Bone marrow (tissue), 2 donors: ENCODE measurements at places on chromosomes 2 and 18.
A peak's percentile ranks its signal among the peaks of the same experiment; 100 is the strongest.

DNA sequence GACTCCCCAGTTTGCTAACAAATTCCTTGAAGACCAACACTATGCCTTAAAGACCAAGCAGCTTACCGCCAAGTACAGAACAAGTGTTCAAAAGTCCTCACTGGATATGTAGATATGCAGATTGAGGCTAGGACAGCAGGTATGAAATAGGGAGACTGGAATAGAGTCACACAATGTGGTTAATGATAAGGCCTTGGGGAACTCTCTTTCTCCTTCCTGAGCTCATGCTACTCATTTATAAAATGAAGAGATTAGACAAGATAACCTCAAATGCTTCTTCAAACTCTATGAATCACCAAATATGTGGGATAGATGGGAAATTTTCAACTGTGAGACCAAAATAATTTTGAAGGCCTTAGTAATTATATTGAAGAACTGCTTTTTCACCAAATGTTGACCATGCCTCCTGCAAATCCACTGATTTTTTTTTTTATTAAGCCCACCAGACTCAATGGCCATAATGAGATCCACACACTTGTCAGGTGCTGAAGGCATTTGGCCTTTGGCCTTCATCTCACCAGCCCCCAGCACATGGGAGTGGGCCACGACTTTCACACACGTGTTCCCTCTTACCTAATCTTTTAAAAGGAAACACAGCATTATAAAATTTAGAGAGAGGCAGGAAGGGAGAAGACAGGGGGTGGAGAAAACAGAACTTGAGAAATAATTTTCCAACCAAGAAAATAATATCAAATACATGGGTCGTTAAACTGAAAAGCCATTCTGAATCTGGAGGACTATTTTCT is 181.5 kb downstream of the EN1 start:
- DNase-seq, result no peak

DNA sequence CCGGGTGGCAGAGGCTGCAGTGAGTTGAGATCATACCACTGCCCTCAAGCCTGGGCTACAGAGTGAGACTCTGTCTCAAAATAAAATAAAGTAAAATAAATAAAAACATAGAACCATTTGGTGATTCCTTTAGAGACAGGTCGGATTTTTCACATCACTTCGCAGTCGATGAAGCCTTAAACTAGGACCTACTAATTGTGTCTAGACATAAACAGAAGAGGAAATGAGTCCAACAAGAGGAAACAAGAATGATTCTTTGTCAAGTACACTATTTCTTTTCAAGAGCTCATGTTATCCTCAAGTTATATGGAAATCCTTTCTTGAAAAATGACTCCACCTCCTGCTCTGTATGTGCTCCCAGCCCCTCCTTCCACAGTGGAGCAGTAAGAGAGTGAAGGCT is 758.9 kb downstream of the DPP10 start:
- no peak for DNase-seq

GRCh38 chr2:197870137-197870536 is 65.7 kb downstream of the PLCL1 start:
- DNase-seq, result no peak

DNA sequence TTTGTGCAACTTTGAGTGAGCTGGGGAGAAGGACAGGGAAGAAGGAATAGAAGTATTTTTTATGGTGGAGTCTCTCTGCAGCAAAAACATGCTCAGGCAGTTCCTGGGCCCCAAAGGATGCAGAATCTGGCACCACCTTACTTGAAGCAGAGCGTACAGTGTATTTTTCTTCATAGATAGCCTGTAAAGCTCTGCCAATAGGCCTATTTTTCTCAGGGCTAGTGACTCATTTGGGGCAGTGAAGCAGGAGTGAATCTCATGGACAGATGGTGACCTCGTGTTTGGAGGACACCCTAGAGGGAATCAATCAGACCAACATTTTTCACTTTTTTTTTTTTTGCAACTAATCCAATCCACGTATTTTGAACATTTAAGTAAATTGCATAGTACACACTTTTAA is 268.1 kb upstream of the CXCR4 start:
- DNase-seq, result no peak

DNA sequence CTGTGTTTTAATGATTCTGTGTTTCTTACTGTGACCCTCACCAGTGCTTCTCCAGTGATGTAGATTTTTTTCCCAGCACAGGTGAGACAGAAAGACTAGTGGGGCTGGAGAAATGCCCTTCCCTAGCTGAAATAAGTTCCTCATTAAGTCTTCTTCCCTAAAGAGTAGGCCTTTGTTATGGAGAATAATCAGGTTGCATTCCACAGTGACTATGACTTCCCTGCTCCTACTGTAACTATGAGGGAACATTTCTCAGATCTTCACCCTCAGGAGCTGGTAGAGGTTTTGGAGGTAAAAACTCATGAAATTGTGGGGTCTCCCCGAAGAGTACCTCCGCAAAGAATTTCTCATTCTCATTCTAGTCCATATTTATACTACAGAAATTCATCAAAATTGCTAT is 286.2 kb downstream of the GRB14 start:
- DNase-seq, result no peak

DNA sequence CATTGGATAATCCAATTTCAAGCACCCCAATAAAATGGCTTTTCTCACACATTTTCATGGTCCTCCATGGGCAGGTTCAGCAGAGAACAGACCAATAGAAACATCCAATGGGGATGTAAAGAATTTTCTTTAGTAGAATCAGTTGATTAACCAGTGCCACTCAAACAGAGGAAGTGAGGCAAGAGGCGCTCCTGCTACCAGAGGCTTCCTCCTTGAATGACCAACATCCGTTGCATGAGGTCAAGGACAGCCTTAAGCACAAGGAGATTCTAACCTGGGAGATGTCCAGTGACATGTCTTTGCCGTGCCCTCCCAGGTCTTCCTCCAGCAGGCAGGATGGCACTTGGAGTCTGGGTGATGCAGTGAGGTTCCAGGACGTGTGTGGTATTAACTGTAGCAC is 146.6 kb downstream of the PIEZO2 start:
- DNase-seq, result no peak

DNA sequence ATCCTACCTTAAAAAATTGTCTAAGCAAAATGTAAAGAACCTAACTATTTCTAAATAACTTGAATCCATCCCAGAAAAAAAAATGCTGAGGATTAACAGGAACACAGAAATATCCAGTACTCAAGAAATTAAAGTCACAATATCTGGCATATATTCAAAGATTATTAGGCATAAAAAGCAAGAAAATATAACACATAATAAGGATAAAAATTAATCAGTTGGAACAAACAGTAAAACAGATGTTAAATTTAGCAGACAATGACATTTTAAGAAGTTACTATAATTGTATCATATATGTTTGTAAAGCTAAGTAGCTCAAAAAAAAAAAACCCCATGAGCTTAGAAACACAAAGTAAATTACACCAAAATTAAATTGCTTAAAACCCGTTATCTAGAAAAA is 427.4 kb upstream of the GYPC start:
- no peak for DNase-seq

GRCh38 chr2:189580241-189580651 is 340 bp downstream of the SLC40A1 start:
- DNase-seq, result no peak

GRCh38 chr2:55014962-55015939 is 35.0 kb downstream of the RTN4 start:
- peak; percentile 37 for DNase-seq

GRCh38 chr2:187358531-187358930 is 89.5 kb downstream of the CALCRL start:
- DNase-seq, result no peak

- no peak for DNase-seq
Measured at GRCh38 chr2:46134531-46135227, 162.5 kb upstream of the EPAS1 start.

DNA sequence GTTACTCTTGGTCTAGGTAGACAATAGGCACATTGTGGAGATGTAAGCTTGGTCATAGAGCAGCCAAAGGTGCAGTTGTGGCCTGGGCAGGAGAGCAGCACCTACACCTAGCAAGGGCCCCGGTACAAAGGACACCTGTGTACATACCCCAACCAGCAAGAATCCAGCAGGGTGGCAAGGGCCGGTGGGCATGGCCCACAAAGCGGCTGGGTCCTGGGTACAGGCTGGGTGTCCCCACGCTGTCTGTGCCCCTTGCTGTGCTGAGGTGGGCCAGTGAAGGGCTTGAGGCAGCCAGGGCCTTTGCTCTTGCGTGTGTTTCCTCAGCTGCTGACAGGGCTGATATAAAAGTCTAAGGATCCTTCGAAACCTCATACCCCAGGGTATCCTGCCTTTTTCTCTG is 501.8 kb downstream of the EIPR1 start:
- no peak for DNase-seq

- no peak for DNase-seq
Measured at GRCh38 chr2:186995092-186995491, 146.1 kb upstream of the ZSWIM2 start.

DNA sequence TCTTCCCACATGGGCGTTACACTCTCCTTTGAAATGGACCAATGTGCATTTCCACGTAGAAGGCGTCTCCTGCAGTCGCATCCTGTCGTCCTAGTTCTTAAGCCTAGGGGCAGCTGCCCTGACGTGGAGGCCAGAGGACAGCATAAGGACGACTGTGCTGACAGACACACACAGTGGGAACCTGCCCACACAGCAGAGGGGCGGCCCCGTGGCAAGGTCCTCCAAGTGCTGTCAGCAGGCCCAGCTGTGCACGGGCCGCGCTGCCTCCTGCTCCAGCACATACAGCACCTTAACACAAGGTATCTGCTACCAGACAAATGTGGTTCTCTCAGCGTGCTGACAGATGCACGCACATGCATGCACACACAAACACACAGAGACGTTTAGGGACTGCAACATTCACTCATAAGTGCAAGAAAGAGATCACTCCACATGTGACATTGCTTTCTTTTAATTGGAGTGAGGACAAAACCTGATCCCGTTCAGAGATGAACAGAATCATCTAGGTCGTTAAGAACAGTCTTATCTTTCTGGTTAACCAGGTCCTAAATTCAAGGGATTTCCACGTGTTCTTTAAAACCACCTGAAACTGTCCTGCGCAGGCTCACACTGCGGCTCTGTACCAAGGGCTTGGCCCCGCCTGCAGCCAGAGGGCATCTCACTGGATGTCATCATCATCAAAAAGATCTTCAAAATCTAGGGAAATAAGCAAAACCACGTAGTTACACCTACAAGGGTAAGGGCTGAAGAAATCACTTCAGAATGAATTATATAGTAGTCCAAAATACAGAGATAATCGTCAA is 5.5 kb downstream of the COPS9 start:
- no peak for DNase-seq

- no peak for DNase-seq
Measured at GRCh38 chr2:53827398-53828175, 32.2 kb downstream of the GPR75 start.

DNA sequence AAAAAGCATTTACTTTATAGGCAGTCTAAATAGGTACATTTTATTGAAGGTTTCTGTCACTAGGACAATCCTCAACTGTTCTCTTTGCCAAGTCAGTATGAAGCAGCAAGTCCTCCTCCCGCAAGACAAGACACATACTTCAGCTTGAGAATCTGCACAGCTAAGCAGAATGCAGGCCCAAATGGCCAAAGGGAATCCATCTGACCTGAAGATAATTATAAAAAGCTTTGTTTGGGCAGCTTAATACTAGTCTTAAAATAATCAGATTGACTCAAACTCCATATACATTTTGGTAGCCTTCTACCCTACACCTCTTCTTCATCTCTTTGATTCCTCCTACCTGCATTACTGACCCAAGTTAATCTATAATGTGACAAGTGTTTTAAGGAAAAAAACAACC is 1.8 kb downstream of the LANCL1 start:
- no peak for DNase-seq

DNA sequence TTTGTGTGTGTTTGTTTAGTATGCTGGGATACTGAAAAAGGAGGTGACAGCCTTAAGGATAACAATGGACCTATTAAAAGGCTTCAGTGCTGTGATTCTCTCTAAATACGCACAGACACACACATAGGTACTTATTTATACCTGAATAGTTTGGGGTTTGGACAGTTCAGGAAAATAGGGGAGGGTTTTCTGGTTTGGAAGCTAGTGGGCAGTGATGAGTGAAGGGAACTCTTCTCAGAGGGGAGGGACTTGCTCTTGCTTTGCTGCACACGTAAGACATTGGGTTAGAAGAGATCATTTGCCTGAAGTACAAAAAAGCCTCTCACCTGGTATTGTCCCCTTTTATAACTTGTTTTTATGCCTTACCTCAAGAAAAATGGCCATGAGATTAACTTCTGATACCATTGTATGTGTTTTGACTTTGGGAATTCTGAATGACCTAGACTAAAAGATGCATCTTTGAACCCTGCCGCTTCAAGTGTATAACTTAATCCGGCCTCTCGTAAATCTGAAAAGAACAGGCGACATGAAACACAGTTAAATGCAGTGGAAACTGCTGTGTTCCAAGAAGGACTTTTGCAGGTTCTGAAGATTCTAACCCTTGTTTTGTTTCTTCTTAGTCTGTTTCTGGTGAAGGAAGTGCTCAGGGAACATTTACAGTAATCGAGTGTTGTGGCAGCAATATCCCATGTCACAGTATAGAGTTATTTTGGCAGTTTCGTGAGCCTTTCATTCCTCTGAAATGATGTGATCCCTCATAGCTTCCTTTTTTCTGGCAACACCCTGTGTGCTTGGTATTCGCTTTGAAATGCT is 2.5 kb downstream of the CRIM1 start:
- DNase-seq, result peak; percentile 13

GRCh38 chr2:132009874-132010521 is 151.8 kb downstream of the ANKRD30BL start:
- DNase-seq, result no peak

- DNase-seq, result no peak
Measured at GRCh38 chr2:172063446-172063845, 21.9 kb upstream of the DLX1 start.

GRCh38 chr2:181052523-181052891 is 72.1 kb downstream of the UBE2E3 start:
- DNase-seq, result no peak

DNA sequence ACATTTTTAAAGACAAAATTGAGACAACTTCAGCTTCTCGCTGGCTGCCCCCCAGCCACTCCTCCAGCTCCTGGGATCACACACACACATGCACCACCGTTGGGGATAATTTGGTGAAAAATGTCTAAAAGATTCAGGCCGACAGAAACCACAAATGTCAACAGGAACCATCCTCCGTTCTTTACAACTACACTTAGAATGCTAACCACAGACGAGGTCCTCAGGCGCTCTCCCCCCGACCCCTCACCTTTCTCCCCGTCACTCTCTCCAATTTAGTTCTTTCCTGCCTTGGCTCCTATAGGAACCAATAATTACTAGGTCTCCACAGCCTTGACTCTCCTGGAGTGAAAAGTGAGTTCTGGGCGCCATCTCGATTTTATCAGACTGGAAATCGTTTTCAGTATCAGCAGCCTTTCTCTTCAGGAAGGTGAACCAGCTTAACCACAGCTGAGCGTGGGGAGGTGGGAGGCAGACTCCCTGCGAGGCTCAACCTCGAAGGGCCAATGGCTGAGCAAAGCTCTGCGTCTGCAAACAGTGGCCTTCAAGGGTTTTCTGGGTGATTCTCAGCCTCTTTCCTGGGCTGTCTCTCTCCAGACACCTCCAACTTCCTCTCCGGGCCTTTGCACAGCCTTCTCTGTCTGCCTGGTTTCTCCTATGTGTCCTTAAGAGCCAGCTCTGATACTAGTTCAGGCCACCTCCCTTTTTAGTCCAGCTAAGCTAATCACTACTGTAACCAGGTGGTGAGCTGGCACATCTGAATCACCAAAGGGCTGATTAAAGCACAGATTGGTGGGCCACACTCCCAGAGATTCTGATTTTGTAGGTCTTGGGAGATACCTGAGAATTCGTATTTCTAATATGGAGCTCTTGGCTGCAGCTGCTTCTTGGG is 115.7 kb upstream of the COPS8 start:
- DNase-seq, result no peak
